ENCODE measurements at places on chromosomes 2 and 18. TPM values are rescaled to one million over a fixed set of nuclear protein-coding genes. Genes with fewer than 3 reads are reported as not detected.

GRCh38 chr2:175432793-175433192 is 251.3 kb upstream of the ATP5MC3 start:
- no peak overlapping the region for H3K27ac ChIP-seq
- no peaks in the 10 kb centered on the region for H3K36me3 ChIP-seq
- no peaks in the 10 kb centered on the region for H3K4me1 ChIP-seq
- no peak for DNase-seq
- no peak overlapping the region for H3K4me3 ChIP-seq
- no peaks in the 10 kb centered on the region for H3K27me3 ChIP-seq

Gene SCYGR4
- not detected for total RNA-seq

Gene SP110
- total RNA-seq = 188 TPM

DNA sequence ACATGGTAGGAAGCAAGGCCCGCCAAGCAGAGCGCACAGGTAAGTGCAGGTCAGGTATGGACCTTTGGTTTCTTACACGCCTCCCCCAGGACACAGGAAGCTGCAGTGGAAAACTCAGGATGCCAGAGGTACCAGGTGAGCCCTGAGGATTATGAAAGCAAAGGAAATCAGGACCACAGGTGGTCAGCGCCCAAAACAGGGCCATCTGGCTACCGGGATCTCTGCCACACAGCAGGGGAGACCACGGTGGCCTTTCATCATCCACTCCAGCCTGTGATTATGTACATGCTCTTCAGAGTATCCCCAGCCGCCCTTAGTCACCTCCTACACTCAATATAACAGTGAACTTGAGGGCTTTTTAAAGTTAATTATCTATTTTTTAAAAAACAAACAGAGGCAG is 125.5 kb upstream of the EPC2 start:
- H3K4me3 ChIP-seq = no peak overlapping the region
- DNase-seq = no peak
- H3K36me3 ChIP-seq = peaks cover 8% of the 10 kb centered on the region
- peaks cover 37% of the 10 kb centered on the region for H3K4me1 ChIP-seq

- no peaks in the 10 kb centered on the region for H3K27me3 ChIP-seq
- H3K27ac ChIP-seq = no peak overlapping the region
- DNase-seq = no peak
- H3K36me3 ChIP-seq = no peaks in the 10 kb centered on the region
- H3K4me1 ChIP-seq = no peaks in the 10 kb centered on the region
Observed at GRCh38 chr2:13667415-13667757, 950.6 kb downstream of the TRIB2 start.

DNA sequence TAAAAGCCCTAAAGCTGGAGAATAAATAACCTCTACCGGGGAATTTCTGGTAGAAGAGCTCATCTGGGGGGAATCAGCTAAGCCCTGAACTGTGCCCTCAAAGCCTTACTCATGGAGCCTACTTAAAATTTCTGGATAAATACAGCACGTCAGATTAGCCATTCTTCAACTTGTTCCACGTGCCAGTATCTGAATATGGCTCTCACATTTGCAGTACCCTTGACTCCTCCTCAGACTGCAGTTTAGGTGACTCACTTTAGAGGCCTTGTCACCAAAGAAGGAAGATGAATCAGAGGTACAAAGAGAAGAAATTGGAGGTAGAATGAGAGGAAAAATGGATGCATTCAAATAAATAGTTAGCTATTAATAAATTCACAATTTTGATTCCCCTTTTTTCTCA is 34.6 kb upstream of the POTEC start:
- no peaks in the 10 kb centered on the region for H3K27me3 ChIP-seq
- DNase-seq = no peak
- no peaks in the 10 kb centered on the region for H3K4me1 ChIP-seq
- H3K36me3 ChIP-seq = no peaks in the 10 kb centered on the region
- H3K27ac ChIP-seq = no peak overlapping the region
- no peak overlapping the region for H3K4me3 ChIP-seq

DNA sequence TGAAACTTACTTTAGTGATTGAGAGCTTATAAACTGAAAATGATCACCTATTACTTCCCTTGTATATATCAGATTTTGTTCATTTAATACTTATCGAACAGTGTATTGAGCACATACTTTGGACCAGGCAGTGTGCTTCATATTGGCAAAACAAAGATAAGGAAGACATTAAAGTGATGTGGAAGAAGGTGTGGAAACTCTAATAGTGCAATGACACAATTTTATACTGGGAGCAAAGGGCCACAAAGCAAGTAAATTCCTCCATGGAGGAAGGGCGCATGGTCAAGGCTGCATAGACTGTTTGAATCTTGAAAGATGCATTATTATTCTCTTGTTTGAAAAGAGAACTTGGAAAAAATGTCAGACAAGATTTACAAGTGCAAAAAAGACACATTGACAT is 936.5 kb upstream of the DDX18 start:
- no peak overlapping the region for H3K4me3 ChIP-seq
- H3K4me1 ChIP-seq = no peaks in the 10 kb centered on the region
- no peak for DNase-seq
- no peaks in the 10 kb centered on the region for H3K27me3 ChIP-seq
- H3K36me3 ChIP-seq = no peaks in the 10 kb centered on the region

DNA sequence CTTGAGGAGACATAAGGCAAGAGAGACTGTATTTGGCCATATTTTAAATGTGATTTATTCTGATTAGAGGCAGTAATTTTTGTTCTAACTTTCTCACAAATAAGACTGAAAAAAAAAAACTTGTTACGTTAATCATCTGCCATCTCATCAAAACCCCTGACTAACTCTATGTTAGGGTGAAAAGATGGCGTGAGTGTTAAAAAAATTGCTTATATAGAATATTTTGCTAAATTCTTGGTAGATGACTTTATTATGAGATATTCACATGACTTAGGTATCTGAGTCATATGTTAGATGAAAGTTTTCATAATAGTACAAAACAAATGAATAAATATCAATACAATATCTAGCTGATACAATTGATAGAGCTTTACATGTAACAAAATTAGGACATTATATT is 1508.7 kb upstream of the TMEFF2 start:
- no peak overlapping the region for H3K4me3 ChIP-seq
- no peaks in the 10 kb centered on the region for H3K27me3 ChIP-seq
- no peak overlapping the region for H3K27ac ChIP-seq
- H3K36me3 ChIP-seq = no peaks in the 10 kb centered on the region
- DNase-seq = no peak

Gene HOXD12
- not detected for total RNA-seq

DNA sequence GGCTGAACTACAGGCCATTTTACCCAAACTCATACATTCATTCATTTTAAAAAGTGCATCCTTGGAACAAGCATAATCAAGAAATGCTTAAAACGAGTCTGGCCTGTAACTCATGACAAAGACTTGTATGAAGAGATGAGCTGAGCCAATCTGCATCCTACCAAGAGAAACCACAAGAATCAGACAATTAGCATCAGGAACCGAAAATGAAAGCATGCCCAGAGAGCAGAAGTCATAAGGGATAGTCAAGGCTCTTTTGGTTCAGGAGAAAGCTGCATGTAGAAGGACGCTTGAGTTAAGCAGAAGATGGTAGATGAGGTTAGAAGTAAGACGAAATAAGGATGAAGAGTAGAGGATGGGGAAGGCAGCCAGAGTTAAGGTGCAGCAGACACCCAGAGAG is 137.0 kb upstream of the CTNNA2 start:
- H3K36me3 ChIP-seq = no peaks in the 10 kb centered on the region
- DNase-seq = no peak
- H3K27ac ChIP-seq = no peak overlapping the region
- no peak overlapping the region for H3K4me3 ChIP-seq
- no peaks in the 10 kb centered on the region for H3K27me3 ChIP-seq

Gene TRABD2A
- 70.2 TPM for total RNA-seq

DNA sequence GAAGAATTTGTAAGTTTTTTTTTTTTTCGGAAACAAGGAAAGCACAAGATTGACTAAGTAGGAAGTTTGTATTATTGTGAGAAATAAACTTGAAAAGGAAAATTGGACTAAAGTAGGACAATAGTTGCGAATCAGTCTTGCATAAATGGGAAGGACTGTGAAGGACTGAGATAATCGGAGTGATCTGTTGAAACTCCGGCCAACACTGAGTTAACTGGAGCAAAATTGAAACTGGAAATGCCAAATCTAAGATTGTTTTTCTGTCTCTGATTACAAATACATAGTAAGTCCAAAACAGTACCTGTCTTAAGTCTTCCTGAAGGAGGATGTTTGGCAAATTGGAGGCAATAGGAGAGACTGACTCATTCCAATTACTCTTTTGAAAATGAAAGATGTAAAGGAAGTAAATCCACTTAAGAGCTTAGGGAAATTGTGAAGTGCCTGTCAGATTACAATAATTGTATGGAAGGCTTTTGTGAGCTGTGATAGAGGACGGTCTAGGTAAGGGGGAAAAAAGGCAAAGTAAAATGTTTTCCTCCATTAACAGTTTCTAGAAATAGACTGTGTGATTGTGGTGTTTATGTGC is 204.9 kb upstream of the CYRIA start:
- no peak for DNase-seq
- H3K27me3 ChIP-seq = no peaks in the 10 kb centered on the region
- no peak overlapping the region for H3K27ac ChIP-seq

Gene DPP4
- 116 TPM for total RNA-seq

DNA sequence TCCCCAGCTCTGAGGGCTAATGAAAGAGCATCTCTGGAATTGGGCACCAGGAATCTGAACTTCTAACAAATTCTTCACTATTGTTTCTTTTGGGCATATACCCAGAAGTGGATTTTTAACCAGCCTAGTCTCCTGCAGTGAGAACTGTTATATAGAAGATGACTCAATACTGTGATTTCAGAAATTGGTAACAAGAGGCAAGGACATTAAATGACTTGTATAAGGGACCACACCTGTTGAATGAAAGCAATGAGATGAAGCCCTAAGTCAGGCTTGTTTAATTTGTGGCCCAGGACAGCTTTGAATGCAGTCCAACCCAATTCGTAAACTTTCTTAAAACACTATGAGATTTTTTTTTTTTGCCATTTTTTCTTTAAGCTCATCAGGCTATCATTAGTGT is 57.9 kb downstream of the EPC2 start:
- H3K27ac ChIP-seq = no peak overlapping the region
- H3K4me3 ChIP-seq = no peak overlapping the region
- DNase-seq = no peak
- H3K36me3 ChIP-seq = peaks cover 78% of the 10 kb centered on the region

All from activated CD4-positive, alpha-beta T cell treated with anti-CD3 and anti-CD28 coated beads, Interleukin-2, amount 10 ng/mL, durations not matched to agents 7 days and 5 days (primary cell).